ENCODE measurements at places on chromosomes 4 and X.

DNA sequence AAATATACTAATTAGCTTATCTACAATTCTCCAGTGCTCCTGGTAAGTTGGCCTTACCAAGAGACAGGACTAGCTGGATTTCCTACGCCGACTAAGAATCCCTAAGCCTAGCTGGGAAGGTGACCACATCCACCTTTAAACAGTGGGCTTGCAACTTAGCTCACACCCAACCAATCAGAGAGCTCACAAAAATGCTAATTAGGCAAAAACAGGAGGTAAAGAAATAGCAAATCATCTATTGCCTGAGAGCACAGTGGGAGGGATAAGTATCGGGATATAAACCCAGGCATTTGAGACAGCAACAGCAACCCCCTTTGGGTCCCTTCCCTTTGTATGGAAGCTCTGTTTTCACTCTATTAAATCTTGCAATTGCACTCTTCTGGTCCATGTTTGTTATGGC, 1025.0 kb downstream of the RAB28 start:
- no peak for ATAC-seq

DNA sequence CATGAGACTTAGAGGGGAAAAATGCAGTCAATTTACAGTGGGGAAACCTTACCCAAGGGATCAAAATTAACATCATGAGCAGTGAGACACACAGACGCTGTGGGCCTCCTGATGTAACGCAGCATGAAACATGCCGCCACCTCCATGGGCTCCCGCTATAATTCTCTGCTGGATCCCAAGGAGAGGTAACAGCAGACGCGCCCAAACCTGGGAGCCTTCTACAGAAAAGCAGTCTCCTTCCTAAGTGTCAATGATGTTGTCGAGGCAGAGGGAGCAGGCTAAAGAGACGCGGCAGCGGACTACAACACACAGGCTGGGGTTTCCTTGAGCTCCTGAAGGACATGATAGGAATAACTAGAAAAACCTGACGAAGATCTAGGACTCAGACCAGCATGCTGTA, 142.3 kb downstream of the AFAP1 start:
- no peak for ATAC-seq

DNA sequence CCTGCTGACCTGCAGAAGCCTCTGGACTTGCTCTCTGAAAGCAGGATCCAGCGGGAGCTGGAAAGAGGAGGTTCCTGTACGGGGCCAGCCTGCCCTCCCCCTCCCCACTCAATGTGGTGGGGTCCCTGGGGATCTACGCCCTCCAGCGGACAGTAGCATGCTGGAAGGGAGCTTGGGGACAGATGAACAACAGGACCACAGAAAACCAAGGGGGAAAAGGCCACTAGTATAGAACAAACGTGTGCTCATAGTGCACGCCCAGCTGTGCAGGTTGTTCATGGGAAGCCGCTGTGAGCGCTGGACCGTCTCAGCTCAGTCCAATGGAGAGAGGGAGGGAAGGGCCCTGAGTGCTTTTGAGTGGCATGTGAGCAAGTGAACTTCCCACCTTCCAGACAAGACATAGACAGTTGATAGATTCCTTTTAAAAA, 15.8 kb downstream of the HMX1 start:
- ATAC-seq: no peak

DNA sequence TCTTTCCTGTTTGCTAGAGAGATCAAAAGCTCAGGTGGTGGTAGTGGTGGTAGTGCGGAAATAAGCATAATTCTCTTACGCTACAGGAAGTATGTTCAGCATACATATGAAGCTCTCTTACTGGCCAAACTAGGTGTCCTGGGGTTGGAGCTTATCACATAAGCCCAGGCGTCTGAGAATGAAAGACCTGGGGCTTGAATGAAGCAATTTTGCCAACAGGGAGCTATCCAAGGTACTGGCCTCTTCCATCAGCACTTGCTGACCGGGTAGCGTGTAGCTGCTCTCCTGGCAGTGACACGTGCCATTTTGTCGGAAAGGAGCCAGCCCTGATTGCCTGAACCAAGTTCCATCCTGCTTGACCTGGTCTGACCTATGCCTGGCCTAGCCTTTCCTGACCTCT, 65.9 kb upstream of the HPF1 start:
- peak; percentile 57 for ATAC-seq

GRCh38 chrX:41118156-41118555, 32.9 kb downstream of the USP9X start:
- no peak for ATAC-seq

All from esophagus mucosa (tissue), 1 donor.